ENCODE measurements at places on chromosomes 4 and X.

GRCh38 chrX:155877288-155877687 lies 3.9 kb upstream of the VAMP7 start:
- DNase-seq: no peak

DNA sequence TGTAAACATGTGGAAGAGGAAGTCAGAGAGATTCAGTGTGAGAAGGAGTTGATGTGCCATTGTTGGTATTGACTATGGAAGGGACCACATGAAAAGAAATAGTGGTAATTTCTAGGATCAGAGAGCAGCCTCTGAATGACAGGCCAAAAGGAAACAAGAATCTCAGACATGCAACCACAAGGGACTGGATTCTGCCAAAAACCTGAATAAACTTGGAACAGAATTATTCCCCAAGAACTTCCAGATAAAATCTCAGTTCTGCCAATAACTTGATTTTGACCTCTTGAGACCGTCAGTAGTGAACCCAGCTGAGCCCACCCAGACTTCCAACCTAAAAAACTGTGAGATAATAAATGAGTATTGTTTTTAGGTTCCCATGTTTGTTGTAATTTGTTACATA lies 653.6 kb upstream of the NR3C2 start:
- DNase-seq: no peak

GRCh38 chr4:71604785-71605184 lies 179.1 kb downstream of the GC start:
- DNase-seq: no peak

DNA sequence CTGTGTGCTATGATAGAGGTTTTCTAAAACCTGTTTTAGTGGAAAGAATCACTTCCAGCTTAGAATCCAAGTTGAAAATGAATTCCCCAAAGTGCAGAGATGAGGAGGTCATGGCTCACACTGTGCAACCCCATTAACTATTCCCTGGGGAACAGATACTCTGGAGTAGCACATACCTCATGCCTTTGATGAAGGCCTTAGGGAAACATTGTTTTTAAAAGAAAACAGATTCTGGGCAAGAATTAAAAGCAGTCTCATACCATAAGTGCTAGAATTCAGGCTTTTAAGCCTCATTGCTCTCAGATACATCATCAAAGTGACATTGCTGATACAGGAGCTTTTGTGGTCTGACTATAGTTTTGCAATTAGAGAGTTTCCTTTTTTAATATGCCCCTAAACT lies 115.1 kb downstream of the NDST4 start:
- no peak for DNase-seq

DNA sequence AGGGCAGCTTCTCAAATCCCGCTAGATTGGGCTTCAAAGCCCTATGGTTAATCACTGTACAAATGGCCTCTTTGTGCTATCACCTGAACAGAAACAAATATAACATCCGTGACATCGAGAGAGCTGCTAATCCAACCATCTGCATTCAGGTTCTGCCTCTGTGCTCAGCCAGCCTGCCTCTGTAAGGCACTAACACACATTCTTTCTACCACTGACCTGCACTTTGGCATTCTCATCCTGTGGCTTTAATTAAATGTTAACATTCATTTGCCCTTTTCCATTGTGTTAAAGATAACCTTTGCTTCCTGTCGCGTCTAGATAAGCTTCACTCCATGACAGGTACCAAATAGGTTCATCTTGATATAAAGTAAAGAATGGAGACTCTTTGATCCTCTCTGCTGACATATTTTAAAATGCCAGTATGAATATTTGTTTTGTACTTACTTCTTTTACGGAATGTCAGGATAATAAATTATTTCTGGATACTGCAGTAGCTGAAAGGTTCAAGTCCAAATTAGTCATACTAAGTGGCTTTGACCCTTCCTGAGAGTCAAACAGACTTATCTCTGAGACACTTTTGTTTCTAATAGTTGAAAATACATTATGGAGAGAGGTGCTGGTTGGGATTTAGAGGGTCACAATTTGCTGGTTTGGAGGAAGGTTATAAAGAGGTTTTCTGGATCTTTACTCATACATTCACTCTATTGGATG lies 505.7 kb downstream of the PACRGL start:
- DNase-seq: no peak

DNA sequence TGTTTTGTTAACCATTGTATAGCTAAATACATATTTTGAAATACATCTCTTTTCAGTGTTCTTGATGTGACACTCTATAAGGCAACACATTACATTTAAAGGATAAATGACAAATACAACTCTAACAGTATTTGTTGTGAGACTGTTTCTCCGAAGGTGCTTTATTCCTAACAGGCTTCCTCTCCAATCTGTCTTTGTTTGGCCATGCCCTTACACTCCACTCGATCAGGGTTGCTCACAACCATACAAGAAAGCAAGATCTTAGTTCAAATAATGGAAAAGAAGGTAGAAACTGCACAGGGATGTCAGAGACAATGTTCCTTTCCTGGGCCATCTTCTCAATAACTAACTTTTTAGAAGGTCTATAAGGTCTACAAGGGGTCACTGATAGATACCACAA lies 36.5 kb downstream of the AMMECR1 start:
- no peak for DNase-seq

- no peak for DNase-seq
Observed at GRCh38 chr4:186102931-186103330, 1.6 kb upstream of the FAM149A start.

GRCh38 chr4:158458271-158458895 lies 63.3 kb upstream of the RXFP1 start:
- DNase-seq: no peak

DNA sequence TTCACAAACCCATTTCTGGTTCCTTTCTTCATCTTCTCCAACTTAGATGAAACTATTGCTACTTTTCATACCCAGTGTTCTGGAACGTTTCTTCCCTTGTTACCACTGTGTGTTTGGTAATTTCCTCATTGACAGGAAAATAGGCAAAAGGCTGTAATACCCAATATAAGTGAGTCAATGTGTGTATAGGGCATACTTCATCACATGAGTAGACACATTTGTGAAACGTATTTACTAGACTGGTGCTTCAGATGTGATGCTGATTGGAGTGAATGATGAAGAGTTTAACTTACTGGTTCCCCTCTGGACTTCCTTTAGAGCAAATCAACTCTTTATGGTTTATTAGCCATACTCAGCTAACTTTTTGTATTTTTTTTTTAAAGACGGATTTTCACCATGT lies 195.1 kb upstream of the ATP6AP2 start:
- DNase-seq: no peak

- DNase-seq: no peak
Observed at GRCh38 chr4:113148925-113149324, 99.5 kb downstream of the ANK2 start.

- no peak for DNase-seq
Observed at GRCh38 chrX:50442426-50443116, 28.1 kb downstream of the DGKK start.

DNA sequence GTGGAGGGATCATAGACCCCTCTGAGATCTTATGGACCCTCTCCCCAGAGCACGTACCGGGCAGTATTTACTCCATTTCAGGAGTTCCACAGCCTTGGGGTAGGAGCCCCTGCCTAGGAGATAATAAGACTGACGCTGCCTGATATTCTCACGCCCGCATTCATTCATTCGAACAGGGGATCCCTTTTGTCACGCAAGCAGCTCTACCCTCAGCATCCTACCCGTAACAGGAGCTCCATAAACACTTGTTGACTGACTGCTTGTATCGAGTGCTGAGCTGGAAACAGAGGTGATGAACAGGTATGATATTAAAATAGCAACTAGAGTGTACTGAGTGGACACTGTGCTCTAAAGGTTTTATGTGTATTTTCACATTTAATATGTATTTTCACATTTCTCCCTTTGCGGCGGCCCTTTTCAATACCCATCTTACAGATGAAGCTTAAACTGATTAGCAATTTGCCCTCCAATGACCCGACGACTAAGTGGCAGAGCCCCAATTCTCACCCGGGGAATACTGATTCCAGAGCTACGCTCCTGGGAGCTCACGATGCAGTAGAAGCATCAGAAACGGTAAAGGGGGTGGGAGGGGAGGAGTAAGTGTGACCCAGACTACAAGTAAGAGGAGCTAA lies 888 bp downstream of the RAB28 start:
- no peak for DNase-seq

GRCh38 chr4:4344915-4345527 lies 41.9 kb upstream of the NSG1 start:
- no peak for DNase-seq

DNA sequence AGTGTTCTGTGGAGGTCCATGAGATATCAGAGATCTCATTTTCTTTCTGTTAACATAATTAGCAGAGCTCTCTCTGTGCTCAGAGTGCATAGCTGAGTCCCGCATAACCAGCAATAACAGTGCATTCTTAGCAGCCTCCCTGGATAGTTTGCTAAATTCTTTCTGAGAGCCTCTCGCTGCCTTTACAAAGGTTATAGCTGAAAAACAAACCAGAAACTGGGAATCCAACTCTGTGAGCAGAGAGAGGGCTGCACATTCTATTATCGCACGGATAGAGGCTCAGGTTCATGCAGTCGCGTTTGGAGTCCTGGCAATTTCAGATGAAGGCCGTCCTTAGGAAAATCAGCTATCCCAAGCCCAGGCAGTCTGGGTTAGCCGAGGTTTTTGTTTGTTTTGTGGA lies 1.2 kb downstream of the ENPP6 start:
- DNase-seq: no peak

GRCh38 chrX:27276751-27277150 lies 186.4 kb downstream of the PPP4R3C start:
- DNase-seq: no peak

- no peak for DNase-seq
Observed at GRCh38 chr4:142324572-142324971, 521.5 kb downstream of the INPP4B start.

GRCh38 chr4:30811296-30811695 lies 91.1 kb downstream of the PCDH7 start:
- no peak for DNase-seq

DNA sequence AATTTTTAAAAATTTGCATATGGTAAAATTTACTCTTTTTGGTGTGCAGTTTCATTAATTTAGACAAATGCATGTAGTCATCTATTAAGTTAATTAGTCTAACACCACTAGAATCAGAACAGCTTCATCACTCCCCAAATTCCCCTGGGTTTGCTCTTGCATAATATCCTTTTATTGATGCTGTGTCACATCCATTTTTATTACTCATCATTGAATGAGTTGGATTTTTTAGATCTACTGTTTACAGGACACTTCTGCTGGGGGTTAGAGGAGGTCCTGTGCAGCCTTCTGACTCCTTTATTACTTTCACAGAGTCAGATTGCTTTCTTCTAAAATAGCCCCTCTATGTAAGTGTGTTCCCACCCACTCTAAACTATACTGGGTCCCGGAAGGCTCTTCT lies 65.9 kb downstream of the MTHFD2L start:
- DNase-seq: no peak

DNA sequence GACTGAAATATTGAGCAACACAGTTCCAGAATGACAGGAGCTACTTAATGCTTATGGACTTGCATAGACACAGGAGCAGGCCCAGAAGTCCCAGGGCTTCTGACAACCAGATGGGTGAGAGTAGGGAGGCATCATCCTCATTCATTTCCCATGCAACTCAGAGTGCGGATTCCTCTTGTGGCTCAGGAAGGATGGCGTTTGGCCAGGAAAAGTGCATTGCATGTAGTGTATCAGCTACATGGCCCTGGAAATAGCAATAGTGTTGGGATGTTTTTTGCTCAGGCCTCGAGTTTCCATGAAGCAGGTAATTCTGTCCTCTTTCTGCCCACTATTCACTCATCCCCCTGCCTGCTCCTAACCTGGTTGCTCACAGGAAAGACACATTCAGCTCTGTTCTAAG lies 136.6 kb downstream of the PDGFRA start:
- no peak for DNase-seq

DNA sequence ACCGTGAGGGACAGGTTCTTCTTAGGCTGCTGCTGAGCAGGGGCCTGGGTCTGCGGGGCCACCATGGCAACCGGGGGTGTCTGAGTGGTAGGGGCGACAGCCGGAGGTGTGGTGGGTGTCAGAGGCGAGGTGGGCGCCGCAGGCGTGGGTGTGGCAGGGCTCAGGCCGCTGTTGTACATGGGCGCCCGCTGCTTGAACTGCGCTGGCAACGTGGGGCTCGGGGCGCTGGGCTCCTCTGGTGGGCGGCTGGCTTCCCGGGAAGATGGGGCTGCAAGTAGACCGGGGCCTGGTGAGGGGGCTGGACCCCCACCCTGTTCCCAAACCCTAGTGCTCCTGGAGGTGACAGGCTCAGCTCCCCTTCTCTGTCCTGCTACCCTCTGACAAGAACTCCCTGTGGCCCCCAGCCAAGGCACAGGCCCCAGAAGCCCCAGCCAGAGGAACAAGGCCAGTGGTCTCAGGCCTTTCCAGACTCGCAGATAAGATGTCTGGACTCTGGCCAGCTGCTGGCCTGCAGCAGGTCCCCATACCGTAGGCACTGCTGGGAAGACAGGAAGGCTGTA lies 24.8 kb downstream of the NELFA start:
- DNase-seq: no peak

- no peak for DNase-seq
Observed at GRCh38 chr4:98838977-98839618, 89.8 kb downstream of the EIF4E start.

GRCh38 chr4:107666134-107666533 lies 53.9 kb downstream of the PAPSS1 start:
- DNase-seq: no peak

DNA sequence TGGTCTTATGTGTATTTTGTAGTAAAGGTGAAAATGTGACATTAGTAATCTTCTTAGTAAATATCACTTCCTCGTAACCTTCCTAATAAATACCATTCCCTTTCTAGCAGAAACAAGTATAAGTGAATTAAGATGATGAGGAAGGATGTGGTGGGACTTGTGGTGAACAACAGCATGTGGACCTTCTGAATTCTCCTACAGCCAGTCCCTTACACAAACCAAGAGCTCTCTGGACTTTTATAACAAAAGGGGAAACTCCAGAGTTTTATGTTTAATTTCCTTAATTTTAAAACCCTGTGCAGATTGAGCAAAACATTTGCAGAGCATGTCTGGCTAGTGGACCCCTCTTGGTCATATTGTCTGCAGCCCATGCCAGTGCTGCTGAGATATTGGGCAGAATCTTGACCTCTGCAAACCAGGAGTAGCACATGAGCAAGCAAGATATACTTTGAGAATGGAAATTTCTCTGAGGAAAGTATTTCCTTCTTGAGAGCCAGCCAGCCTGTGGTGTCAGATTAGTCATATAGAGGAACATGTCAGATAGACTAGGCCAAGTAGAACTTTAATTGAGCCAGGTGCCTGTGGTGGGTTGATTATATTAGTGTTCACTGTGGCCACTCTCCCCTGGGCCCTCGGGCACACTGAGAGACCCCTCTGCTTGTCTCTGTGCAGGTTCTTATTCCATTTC lies 328.2 kb downstream of the DKK2 start:
- no peak for DNase-seq

GRCh38 chr4:8770518-8771257 lies 101.0 kb downstream of the HMX1 start:
- DNase-seq: no peak

All from activated effector memory CD4-positive, alpha-beta T cell treated with Interleukin-2 at 50 U/mL for 16 hours (primary cell).